Hindlimb muscle (tissue), 1 donor: ENCODE measurements at places on chromosomes 5 and 9.
A peak's percentile ranks its signal among the peaks of the same experiment; 100 is the strongest.

DNA sequence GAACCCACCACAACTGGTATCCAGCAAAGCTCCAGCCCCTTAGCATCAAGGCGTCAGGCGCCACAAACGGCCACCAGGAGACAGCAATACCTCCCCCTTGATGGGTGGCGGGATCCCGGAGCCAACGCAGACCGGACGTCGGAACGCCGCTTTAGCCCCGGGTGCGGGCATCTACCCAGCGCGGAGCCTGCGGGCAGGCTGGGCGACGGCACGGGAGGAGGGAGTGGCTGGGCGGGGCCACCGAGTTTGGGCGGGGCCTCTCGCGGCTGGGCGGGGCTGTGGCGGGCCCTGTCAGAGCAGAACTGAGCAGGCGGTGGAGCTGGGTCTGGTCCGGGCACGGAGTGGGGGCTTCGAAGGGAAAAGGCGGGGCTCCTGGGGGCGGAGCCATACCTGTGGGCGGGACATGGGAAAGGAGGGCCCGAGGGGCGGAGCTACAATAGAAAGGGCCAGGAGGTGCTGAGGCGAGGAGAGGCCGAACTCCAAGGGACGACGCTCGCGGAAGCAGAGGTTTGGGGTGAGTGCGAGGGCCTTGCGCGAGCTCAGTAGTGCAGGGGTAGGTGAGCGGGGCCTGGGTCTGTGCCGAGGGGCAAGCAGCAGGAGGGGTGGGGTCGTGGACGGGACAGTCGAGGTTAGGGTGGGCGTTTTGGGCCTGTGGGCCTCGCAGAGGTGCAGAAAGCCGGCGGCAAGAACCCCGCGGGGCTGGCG, 40.2 kb upstream of the GARNL3 start:
- DNase-seq, result peak; percentile 85

- no peak for DNase-seq
These were observed 76.0 kb downstream of the PDE4D start for GRCh38 chr5:59817536-59817935.

- no peak for DNase-seq
These were observed 591.0 kb upstream of the DMAC1 start for GRCh38 chr9:8390571-8390970.

DNA sequence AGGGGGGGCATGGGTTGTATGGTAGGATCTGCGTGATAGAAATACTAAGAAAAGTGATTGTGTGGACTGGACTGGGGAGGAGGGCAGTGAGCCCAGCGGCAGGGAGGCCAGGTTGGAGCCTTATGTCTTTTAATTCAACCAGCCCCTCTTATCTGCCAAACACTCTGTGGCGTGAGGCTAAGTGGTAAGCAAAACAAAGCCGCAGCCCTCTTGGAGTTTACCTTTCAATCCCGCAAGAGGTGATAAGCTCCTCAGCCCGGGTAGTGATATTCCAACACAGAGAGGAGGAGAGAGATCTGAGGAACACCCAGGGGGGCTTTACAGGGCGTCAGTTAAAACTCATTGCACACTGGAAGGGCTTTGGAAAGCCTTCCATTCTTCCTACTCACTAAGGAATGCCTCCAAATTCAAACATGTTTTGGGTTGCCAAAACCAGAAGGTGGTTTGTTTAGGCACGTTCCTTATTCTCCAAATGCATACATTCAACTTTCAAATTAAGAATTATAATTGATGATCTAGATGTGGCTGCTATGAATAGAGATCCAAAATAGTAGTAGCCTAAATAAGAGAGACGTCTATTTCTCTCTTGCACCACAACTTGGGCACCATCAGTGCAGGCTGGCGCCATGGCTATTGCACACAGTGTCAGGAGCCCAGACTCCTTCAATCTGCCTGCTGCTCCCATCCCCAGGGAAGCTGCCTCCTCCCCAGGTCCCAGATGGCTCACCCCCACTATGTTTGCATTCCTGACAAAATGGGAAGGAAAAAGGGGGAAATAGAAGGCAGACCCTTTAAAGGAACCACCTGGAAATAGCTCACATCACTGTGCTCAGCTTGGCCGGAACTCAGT, 75.1 kb upstream of the FSTL4 start:
- DNase-seq, result no peak

DNA sequence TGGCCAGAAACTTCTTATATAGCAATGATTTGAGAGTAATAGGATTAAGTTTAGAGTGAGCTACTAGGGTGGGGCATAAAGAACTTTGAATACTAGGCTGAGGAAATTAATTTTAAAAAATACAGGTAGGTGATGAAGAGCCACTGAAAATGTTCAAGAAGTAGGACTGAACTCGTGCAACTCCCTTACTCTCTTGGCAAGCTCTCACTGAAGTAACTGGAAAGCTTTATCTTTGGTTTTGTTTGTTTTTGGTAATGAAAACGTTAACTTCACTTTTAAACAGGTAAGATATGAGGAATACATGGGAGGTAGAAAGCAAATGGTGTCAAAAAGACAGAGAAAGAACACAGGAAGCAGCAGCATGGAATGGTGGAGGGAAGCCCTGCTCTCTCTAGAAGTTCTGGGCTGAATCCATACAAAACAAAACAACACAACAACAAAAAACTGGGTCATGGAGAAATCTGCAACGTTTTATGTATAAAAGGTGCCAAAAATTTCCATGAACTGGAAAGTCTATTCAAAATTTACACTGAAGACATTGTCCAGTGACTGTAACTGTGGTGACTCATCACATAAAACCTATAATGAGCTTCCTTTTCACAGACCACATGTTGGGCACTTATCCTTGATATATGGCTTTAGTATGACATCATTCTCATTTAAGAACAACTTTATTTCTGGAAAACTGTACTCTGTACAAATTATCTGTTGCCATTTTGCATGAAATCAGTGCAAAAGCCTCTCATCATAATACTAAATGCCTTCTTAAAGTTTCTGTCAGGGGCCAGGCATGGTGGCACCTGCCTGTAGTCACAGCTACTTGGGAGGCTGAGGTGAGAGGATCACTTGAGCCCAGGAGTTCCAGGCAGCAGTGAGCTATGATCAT, 91.2 kb upstream of the CHD1 start:
- peak; percentile 36 for DNase-seq

- no peak for DNase-seq
These were observed 91.1 kb upstream of the CD180 start for GRCh38 chr5:67287510-67288268.

- DNase-seq, result peak; percentile 2
These were observed 967.2 kb downstream of the TLE4 start for GRCh38 chr9:80538976-80539375.

DNA sequence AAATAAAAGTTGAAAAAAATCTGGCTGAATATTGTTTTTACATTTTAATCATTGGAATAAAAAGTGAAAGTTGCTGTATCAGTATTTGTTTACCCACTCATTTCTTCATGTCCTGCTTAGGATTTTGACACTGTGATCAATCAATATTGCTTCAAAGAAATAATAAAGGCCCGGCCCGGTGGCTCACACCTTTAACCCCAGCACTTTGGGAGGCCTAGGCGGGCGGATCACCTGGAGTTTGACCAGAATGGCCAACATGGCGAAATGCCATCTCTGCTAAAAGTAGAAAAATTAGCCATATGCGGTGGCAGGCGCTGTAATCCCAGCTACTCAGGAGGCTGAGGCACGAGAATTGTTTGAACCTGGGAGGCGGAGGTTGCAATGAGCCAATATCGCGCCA, 93.7 kb upstream of the CTNND2 start:
- DNase-seq, result no peak

DNA sequence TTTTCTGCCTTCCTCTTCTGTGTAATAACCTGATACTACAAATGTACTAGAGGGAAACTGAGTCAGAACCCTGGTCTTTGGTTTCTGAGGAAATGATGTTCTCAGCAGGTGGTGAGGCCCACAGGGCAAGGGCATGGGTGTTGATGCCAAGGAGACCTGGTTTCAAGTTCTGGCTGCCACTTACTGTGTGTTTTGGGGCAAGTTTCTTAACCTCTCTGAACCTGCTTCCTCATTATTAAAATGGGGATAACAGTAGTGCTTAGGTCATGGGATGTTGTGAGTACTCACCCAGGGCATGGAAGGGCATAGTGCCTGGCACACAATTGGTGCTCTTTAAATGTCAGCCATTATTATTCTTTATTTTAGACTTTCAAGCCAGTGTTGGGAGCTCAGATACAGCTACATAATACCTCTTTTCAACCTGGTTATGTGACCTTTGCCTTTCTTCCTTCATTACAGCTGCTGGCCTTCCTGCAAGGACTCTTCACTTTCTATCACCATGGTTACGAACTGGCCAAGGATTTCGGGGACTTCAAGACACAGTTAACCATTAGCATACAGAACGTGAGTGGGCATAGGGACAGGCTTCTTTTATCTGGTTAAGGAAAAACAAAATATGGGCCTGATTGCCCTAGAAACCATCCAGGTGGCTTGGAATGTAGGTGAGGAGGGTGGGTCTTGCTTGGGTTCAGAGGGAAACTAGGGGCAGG, 131.5 kb downstream of the ARHGAP26 start:
- DNase-seq, result no peak

DNA sequence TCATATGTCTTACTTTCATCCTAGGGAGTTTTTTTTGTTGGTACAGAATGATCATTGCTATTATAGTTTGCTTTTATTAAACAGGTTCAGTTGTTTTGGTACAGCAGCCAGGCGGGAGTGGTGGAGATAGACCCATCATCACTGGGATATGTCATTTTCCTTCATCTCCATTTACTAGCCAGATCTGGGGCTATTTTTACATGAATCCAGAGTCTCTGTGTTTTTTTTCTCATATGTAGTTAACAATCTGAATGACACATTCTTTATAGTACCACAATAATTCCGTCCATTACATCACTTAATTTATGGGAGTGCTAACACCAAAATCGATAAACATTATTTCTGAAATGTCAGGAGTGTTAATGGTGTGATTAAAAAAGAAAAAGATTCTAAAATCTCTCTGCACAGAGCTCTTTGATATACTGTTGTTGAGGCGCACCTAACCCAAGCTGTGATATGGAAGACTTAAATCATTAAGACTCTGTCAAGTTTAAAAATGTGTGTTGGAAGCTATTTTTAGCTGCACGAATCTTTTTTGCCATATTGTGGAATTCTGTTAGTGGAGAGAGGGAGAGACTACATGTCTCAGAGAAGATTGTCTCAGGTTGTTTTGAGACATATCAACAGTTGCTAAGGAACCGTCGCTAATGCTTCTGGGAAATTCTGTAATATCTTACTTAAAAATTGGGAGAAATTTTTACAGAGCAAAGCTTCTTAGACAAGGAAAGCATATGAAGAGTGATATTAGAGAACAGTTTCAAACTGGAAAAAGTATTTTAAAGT, 59.6 kb downstream of the RPS23 start:
- peak; percentile 23 for DNase-seq

DNA sequence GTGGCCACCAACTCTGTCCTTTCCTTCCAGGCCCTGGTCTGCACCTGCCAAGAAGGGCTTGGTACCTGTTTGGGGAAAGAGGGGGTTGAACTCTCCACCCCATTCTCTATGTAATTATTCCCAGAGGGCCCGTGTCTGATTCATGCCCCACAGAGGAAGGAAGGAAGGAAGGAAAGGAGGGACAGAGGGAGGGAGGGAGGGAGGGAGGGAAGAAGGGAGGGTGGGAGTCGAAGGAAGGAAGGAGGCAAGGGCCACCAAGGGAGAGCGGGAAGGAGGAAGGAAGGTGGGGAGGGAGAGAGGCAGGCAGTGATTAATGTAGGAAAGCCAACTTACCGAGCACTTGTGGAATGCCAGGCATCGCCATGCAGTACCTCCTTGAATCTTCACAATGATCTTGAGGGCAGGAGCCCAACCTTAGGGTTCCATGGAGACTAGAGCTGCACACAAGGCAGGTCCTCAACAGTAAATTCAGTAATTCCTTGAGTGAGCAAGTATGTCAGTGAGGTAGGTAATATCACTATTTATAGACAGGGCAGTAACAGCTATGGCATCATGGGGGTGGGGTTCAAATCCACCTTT, 75.8 kb downstream of the FGF18 start:
- DNase-seq, result no peak

DNA sequence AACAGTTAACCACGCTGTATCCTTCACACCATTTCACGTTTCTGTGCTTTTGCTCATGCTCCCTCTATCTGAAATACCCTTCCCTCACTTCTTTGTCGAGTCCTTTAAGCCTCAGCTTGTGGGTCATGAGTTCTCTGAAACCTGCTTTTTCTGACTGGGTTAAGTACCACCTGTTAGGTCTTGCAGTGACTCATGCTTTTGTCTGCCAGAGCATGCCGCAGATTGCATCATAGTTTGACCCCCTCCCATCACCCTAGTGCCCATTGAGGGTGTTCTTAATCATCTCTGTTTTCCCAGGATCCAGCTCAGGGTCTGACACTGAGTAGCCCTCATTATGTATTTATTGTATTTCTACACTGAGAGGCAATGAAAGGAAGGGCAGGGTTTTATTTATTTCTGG, 190.2 kb downstream of the ASTN2 start:
- no peak for DNase-seq

DNA sequence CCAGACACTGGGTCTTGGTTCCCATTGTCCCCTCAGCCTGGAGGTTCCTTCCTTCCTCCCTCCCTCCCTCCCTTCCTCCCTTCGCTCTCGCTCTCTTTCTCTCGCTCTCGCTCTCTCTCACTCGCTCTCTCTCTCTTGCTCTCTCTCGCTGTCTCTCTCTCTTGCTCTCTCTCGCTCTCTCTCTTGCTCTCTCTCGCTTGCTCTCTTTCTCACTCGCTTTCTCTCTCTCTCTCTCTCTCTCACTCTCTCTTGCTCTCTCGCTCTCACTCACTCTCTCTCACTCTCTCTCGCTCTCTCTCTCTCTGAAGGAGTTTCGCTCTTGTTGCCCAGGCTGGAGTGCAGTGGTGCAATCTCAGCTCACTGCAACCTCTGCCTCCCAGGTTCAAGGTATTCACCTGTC, 23.4 kb downstream of the LAMC3 start:
- DNase-seq, result no peak
